ENCODE measurements at places on chromosomes 4 and X.
A peak's percentile ranks its signal among the peaks of the same experiment; 100 is the strongest.

DNA sequence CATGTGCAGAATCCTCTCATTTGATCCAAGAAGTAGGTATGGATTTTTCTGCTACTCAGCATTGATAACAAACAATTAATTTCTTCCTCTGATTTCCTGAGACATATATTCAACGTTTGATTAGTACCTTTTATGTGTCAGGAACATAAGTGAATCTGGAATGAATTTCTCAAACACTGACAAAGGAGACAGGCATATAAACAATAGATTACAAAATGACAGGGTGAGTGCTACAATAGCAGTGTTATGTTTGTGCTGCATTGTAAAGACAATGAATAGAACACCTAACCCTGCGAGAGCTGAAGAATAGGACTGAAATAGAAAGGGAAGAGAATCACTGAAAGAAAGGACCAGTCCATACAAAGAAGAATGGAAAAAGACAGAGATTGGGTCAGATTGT, 52.9 kb downstream of the ARHGAP24 start:
- no peak for DNase-seq

DNA sequence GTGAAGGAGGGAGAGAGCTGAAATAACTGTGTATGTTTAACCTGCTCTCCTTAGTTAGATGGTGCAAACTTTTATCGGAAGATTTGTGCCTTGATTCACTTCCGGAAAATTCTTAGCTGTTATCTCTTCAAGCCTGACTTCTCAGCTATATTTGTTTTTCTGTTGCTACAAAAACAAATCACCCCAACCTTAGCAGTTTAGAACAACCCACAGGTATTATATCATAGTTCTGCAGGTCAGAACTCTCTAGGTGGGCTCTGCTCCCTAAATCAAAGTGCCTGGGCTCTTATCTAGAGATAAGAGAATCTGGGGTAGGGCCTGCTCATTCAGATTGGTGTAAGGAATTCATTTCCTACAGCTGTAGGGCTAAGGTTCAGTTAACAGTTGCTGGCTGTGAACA, 15.1 kb upstream of the CEP135 start:
- DNase-seq, result no peak

DNA sequence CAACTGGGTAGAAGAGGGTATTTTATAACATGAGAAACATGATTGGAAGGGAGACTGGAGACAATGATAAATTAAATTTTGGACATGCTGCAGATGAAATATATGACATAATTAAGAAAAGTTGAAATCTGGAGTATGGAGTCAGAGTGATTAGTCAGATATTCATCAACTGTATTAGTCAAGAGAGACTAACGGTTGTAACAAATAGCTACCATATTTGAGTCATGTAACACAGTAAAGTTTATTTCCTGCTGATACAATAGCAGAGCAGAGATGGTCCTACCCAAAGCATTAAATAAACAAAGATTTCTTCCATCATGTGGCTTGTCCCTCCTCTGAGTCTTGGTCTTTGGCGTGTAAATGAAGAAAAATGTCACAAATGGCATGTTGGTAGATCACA, 321.3 kb downstream of the GALNTL6 start:
- DNase-seq, result no peak

- DNase-seq, result peak; percentile 49
These were observed 545 bp downstream of the ABCE1 start for GRCh38 chr4:145098675-145099037.

- no peak for DNase-seq
These were observed 3.2 kb downstream of the TKTL2 start for GRCh38 chr4:163470391-163470790.

DNA sequence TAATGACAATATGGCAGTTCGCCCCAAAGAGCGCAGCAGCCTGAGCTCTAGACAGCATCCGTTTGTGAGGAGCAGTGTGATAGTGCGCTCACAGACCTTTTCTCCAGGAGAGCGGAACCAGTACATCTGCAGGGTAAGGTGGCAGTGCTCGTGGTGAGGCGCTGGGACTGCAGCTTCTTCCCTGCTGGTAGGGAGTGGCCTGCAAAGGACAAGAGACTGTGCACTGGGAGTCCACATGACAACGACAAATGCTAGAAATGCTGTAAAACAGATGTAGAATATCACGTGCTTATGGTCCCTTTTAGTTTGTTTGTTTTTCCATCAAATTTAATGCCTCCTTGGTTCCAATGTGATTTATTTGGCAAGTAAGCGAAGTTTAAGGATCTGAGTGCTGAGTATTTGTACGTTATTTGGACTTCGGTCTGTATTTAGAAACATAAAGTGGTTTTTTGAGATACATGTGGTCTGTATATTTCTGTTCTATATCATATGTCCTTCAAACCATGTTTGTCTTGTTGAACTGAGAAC, 35.8 kb downstream of the CLDN22 start:
- peak; percentile 3 for DNase-seq

GRCh38 chr4:127505203-127505602, 127.6 kb upstream of the INTU start:
- peak; percentile 84 for DNase-seq

DNA sequence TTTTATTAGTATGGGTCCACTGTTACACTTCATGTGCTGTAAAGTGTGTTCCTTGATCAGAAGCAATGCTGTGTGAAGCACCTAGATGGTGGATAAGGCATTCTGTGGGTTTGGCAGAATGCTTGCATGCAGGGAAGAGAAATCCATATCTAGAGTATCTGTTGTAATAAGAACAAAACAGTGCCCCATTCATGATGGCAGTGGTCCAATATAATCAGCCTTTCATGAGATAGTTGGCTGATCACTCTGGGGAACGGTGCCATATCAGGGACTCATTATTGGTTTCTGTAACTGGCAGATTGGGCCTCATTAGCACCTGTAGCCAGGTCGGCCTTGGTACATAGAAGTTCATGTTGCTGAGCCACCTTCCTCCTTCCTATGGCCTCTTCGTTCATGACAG, 28.7 kb downstream of the STIM2 start:
- no peak for DNase-seq

DNA sequence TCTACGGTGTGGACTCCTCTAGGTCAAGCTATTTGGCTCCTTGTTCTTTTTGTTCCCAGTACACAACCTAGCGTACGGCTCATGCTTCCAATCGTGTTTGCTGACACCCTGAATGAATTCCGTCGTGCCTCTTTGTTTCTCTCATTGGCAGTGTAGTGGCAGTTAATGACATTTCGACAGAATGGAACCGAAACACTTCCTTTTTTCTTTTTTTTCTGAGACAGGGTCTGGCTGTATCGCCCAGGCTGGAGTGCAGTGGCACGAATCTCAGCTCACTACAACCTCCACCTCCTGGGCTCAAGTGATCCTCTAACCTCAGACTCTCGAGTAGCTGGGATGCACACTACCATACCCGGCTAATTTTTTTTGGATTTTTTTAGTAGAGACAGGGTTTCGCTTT, 113.3 kb upstream of the ATP6AP2 start:
- no peak for DNase-seq

- DNase-seq, result no peak
These were observed 85.9 kb downstream of the ARSJ start for GRCh38 chr4:113893546-113893945.

DNA sequence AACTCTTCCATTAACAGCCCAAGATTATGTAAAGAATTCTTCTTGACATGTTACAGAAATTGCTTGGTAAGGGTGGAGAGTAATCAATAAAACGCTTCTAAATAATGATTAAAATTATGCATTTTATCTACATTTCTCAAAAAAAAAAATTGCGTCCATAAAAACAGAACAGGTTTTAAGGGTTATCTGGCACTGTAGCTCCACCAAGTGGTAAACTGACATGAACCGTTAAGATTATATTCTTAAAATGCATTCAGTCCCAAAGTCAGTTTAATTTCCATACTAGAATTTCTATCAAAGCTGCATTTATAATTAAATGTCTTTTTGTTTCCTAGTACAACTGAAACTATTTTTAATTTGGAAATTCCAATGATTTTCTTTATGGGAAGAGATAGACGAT, 214.0 kb upstream of the UGT8 start:
- DNase-seq, result peak; percentile 42

DNA sequence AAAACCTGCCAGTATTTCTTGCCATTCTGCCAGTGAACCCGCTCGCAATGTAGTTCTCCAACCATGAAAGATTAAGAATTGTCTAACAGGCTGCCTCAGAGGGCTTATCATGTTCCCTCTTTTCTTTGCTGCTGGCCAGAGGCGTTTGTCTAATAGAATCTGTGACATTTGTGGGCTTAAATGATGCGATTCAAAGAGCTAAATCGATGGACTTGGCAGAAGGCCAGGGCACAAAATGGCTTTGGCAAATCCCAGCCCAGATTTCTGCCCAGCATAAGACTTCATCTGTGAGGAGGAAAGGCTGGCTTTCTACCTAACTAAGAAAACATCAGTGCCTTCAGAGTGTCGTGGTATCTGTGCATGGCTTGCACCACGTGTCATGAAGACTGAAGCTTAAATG, 79.9 kb downstream of the TRPC5OS start:
- DNase-seq, result no peak

GRCh38 chr4:7429601-7430078, 5.1 kb downstream of the PSAPL1 start:
- no peak for DNase-seq

DNA sequence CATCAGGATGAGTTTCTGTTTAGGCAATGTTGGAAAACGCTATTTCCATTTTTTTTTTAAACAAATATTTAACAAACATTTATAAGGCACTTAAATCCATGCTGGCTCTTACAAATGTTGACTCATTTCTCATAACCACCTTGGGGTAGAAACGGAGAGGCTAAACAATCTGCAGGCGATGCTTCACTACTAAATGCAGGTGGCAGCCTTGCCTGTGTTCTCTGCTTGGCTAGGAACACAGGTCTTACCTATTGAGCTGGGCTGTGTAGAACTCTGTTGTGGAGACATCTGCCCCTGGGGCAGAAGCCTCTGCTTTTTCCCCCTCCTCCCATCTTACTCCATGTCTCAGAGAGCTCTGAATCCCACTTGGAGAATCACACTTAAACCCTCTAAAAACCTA, 1.4 kb upstream of the CXCL1 start:
- DNase-seq, result no peak

- no peak for DNase-seq
These were observed 21.8 kb downstream of the ANK2 start for GRCh38 chr4:113071274-113071673.

GRCh38 chr4:145786261-145786660, 106.3 kb downstream of the C4orf51 start:
- no peak for DNase-seq

GRCh38 chr4:112287258-112287989, 1.7 kb upstream of the TIFA start:
- DNase-seq, result no peak

- DNase-seq, result no peak
These were observed 125.5 kb downstream of the SPRY1 start for GRCh38 chr4:123522081-123522480.

GRCh38 chr4:1975391-1975801, 33.4 kb downstream of the NELFA start:
- no peak for DNase-seq

GRCh38 chr4:71287305-71287704, 51.5 kb upstream of the SLC4A4 start:
- no peak for DNase-seq

- DNase-seq, result no peak
These were observed 113.1 kb downstream of the ATP8A1 start for GRCh38 chr4:42543762-42544161.

DNA sequence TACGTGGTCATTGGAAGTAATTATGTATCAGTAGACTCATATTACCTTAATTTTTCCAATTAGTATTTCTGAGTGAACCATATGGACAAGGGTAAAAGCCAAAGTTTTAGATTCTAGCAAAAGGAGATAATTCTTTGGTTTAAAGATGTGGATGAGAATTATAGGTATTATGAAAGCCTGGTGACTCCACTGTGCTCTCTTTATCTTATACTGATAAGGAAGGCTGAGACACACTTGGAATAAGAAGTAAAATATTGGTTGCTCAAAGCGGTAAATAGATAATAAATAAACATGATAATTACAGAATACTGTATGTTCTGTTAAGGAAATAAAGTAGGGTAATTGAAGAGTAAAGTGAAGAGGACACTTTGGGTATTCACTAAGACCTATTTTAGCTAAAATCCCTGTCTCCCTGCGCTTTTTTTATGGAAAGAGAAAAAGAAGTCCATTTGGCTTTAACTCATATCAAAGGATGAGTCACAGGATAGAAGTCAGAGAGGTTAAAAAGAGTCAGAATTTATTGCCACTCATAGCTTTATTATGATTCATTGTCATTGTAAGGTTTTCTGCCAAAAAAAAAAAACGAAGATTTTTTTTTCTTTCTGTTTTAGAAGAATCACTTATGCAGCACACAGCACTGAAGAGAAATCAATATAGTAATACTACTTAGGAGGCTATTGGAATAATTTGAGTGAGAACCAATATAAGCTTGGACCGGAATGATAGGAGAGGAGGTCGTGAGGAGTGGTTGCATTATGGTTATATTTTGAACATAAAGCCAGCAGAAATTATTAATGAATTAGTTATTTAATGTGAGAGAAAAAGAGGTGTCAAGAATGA, 2463.1 kb downstream of the ARAP2 start:
- DNase-seq, result no peak

- no peak for DNase-seq
These were observed 350.4 kb downstream of the SPRY1 start for GRCh38 chr4:123747016-123747415.

- no peak for DNase-seq
These were observed 5.4 kb upstream of the SLC39A8 start for GRCh38 chr4:102350634-102351033.

GRCh38 chrX:81120936-81121371, 80.8 kb downstream of the HMGN5 start:
- DNase-seq, result peak; percentile 35

DNA sequence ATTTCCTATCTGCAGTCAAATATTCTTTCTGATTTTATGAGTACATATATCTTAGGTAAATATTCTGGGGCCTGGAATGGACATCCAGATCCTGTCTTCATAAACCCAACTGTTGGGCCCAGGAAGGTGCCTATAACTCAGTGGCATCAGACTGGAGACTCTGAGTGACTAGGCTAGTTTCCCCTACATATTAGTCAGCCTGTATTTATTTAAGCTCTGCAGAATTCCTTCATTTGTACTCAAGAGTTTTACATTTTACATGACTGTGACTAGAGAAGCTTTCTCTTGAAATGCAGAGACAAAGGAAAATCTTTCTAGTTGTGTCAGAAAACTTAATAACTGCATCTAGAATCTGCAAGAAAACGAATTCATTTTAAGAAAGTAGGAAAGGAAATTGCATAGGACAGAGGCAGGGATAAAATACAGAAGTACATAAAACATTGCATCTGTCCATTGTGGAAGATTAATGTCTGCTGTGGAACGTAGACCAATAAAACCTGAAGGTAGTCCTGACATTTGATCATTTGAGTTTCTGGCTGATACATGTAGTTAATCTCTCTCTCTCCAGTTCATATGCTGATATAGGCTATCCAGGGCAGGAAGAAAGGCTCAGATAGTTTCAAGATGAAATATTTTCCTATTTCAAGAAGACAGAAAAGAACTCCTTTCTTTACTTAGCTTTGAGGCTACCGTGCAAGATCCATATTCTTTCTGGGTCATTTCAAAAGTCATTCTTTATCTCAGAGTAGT, 78.2 kb downstream of the OPHN1 start:
- no peak for DNase-seq
